ENCODE measurements at places on chromosomes 6 and 20.

DNA sequence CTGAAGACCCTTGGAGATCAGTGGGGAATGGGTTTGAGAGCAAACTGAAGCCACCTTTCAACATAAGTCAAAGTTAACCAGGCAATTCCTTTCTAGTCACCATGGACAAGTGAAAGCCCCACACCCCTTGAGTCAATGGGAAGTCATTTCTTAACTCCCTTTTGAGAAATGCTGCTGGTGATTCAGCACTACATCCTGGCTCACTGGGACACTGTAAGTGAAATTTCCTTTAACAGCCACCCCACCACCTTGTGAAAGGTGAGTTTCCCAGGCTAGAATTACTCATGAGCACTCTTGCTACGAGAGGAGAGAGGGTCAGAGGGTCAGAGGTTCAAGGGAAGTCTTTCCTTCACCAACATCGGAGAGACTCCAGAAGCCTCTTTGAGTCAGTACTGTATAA, 93.3 kb upstream of the MARCKS start:
- no peak for DNase-seq

DNA sequence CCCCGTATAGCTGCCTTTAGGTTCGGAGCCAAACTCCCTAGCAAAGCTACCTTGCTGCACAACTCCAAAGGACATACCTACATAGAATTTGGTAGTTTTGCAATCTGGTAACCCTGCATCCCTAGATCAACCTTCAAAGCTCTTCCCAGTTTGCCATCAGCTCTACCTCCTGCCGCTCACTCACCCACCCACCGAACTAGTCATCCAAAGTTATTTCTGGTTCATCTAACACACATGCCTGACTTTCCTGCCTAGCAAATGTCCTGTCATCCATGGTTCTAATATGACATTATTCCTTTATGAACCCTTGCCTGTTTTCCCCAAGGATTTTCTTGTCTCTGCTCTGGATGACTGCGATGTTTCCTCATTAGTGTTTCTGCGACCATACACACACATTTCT, 21.6 kb downstream of the SPAG4 start:
- no peak for DNase-seq

- DNase-seq, result no peak
Observed at GRCh38 chr20:37856932-37857660, 45.8 kb upstream of the VSTM2L start.

DNA sequence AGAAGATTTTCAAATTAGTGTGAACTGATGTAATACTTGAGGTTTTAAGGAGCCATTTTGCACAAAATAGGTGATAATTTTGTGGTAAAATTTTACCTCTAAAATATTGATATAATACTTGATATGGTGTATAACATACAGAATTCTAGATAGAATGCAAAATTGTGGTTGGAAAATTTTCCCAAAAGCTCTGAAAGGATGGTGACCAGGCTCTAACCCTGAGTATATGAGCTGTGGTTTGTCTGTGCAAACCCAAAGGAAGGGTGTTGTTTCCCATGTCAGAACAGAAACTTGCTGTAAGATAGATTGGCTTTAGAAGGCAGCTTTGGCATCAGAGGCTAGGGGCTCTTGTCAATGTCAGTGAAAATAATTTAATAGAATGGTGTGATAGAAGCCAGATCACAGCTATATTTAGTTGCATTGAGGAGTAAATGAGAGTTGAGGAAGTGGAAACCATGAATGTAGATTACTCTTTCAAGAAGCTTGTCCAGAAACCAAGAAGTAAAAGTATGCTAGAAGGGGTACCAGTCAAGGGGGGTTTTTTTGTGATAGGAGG, 257.7 kb downstream of the FARS2 start:
- no peak for DNase-seq

DNA sequence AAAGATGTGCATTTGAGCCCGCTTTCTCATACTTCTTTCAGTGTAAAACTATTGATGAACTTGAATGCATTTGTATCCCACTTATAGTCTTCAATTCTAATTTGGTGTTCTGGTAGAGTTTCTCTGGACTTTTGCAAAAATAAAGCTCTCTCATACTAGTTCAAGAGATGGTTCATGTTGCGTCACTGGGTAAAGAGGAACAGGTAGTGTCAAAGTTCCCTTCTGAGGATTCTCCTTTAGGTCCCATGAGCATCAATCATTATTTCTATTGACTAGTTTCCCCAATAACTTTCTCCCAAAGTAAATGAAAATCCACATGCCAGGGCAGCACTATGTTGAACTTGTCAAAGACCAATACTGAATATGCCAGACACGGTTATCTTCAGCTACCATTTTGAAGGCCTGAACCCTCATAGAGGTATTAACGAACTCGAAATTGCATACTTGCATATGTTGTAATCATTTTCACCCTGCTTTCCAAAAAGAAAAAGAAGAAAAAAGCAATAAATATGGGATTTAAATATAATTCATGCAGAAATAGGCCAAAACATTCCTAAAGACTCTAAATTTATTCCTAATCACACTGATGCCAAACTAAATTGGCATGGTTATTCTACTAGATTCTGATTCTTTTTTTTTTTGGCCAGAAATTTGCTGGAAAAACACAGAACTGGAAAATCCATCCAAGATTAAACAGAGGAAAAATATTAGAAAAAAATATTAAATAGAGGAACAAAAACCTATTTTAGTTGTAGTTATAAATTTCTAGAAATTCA, 84.5 kb downstream of the SGK1 start:
- no peak for DNase-seq

DNA sequence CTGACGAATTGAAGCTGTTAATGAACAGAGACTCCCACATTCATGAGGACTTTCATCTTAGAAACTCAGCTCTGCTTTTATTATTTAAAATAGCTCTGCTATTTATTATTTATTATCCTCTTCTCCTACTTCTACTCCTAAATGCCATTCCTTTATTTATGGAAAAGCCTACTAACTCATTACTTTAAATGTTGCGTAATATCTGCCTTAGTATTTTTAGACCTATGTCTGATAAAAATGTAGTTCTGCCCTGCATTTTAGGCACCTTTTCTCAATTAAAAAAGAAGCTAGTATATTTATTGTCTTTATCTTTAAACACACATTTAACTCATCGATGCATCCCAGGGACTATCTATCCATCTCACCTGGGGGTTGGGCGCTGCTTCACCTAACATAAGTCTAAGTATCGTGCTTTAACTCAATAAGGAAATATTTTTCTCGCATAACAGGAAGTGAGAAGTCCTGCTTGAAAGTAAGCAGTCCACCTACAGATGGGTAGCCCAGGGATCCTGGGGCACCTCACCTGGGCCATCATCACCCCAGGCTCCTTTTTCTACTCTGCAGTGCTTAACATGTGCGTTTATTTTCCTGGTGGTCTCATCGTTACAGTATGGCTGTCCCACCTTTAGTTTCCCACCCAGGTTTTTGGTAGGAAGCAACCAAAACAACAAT, 31.3 kb upstream of the FAM184A start:
- DNase-seq, result no peak

DNA sequence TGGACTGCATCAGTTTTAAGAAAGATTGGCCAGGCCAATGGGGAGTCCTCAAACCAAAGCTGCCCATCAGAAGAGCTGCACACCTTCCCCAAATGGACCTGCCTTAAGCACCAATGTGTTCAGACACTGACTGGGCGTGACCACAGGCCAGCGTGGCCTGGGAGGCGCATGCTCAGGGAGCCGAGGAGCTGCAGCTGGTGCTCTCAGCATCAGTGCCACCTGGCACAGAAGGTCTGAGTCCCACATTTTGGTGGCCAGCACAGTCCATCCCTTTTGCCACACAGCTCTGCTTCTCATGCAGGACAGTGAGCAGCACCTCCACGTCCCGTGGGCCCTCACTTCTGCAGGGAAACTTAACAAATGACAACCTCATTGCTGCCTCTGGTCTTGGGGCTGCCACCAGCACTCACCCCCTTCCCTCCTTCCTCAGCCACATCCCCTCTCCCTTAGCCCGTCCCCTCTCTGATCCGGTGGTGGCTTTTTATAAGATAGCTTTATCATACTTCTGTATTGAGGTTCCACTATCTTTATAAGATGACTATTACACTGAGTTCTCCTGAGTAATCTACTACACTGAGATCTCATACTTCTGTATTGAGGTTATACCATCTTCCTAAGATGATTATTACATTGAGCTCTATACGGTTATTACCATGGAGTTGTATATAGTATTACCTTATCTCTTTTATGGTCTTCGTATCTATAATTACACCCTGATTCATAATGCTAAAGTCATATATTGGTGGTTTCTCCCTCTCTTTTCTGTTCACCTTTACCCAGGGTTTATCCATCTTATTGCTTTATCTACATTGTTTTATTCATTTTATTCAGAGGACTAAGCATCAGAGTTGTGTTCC, 109.1 kb downstream of the TOX2 start:
- DNase-seq, result no peak

GRCh38 chr6:140977403-140977802, 1155.3 kb upstream of the GJE1 start:
- DNase-seq, result no peak

GRCh38 chr6:158383057-158383456, 70.8 kb downstream of the TULP4 start:
- no peak for DNase-seq

GRCh38 chr6:8750627-8751026, 315.3 kb upstream of the SLC35B3 start:
- no peak for DNase-seq

GRCh38 chr20:19692685-19693119, 65.4 kb upstream of the RIN2 start:
- DNase-seq, result peak; percentile 6

DNA sequence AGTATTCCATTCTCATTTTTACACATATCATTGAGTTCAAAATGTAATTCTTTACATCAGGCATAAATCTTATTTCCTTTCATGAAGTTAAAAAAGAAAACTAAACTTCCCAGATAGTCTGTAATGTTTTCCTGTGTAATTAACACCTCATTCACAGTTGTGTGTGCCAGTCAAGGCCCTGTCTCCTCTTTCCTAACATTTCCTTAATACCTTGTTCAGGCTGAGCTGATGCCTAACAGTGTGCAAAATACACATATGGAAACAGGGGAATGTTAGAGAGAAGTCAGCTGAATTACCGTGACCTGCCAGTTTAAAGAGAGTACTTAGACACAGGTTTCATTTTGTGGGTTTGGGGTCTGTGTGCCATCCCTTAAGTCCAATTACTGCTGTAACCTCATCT, 208.7 kb downstream of the COL9A1 start:
- DNase-seq, result no peak

- DNase-seq, result no peak
Observed at GRCh38 chr6:70900047-70900446, 56.8 kb downstream of the B3GAT2 start.

- DNase-seq, result no peak
Observed at GRCh38 chr20:1911536-1911935, 16.3 kb downstream of the SIRPA start.

DNA sequence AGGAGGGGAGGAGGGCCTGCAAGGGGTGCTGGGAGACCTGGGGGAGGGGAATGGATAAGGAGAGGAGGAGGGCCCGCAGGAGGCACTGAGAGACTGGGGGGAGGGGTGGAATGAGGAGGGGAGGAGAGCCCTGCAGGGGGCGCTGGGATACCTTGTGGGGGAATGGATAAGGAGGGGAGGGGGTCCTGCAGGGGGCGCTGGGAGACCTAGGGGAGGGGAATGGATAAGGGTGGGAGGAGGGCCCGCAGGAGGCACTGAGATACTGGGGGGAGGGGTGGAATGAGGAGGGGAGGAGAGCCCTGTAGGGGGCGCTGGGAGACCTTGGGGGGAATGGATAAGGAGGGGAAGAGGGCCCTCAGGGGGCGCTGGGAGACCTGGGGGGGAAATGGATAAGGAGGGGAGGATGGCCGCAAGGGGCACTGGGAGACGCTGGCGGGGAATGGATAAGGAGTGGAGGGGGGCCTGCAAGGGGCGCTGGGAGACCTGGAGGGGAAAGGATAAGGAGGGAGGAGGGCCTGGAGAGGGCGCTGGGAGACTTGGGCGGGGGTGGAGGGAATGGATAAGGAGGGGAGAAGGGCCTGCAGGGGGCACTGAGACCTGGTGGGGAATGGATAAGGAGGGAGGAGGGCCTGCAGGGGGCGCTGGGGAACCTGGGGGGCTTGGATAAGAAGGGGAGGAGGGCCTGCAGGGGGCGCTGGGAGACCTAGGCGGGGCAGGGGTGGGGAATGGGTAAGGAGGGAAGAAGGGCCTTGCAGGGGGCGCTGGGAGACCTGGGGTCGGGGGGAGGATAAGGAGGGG, 1.3 kb upstream of the CTCFL start:
- no peak for DNase-seq

DNA sequence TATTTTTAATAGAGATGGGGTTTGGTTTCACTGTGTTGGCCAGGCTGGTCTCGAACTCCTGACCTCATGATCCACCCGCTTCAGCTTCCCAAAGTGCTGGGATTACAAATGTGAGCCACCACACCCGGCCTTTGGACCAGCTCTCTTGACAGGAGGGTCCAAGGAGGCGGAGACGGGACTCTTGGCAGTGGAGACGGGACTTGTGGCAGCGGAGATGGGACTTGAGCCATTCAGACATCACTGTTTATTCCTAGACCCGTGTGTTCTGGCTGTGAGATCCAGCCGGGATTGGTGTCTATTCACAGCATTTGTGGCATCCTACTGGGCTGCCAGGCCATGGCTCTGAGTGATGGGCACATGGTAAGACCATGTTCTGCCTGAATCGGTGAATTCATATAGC, 25.6 kb downstream of the PRPF6 start:
- no peak for DNase-seq

GRCh38 chr6:132633362-132633761, 9.3 kb upstream of the TAAR2 start:
- DNase-seq, result no peak

DNA sequence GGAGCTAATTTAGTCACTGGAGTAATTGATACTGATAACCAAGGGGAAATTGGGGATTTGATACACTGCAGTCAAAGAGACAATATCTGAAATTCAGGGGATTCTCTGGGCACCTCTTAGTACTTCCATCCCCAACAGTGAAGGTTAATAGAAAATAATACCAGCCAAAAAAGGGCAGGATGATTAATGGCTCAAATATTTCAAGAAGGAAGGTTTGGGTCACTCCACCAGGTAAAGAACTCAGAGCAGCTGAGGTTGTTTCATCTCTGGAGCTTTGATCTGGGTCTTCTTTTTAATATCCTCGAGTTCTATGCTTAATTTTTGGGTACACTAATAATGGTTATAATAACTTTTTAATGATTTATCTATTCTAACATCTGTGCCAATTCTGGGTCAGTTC, 70.8 kb downstream of the CDKAL1 start:
- no peak for DNase-seq
